ENCODE measurements at places on chromosomes 2 and 18. TPM values are rescaled to one million over a fixed set of nuclear protein-coding genes. Genes with fewer than 3 reads are reported as not detected.

The VPS54 gene
- 13.2 TPM for total RNA-seq

The HJURP gene
- total RNA-seq: 1.2 TPM

The FZD7 gene
- 8.0 TPM for total RNA-seq

The CPO gene
- 0.47 TPM for total RNA-seq

The FKBP1B gene
- total RNA-seq: 21.6 TPM

The CD8B2 gene
- 0.23 TPM for total RNA-seq

The KCNF1 gene
- total RNA-seq: not detected

The FOSL2 gene
- 26.5 TPM for total RNA-seq

The LAMA1 gene
- 82.3 TPM for total RNA-seq

The MC5R gene
- not detected for total RNA-seq

The UBE2F gene
- 35.6 TPM for total RNA-seq

The DHRS9 gene
- total RNA-seq: not detected

The ZSWIM2 gene
- total RNA-seq: not detected

The IL1RL2 gene
- total RNA-seq: 4.3 TPM

The ABCG8 gene
- not detected for total RNA-seq

The UGT1A7 gene
- total RNA-seq: not detected

The MAP4K4 gene
- 162 TPM for total RNA-seq

The ECEL1 gene
- total RNA-seq: not detected

The ANO7 gene
- total RNA-seq: 0.12 TPM

The AFTPH gene
- total RNA-seq: 15.7 TPM

The TMEM150A gene
- total RNA-seq: 11.0 TPM

The ERMN gene
- total RNA-seq: not detected

The SLC5A7 gene
- not detected for total RNA-seq

The DTNB gene
- total RNA-seq: 3.9 TPM

The AQP4 gene
- not detected for total RNA-seq

The WNT10A gene
- total RNA-seq: not detected

The GAL3ST2 gene
- total RNA-seq: not detected

The EGR4 gene
- not detected for total RNA-seq

The EMILIN2 gene
- total RNA-seq: 25.3 TPM

The SLC25A12 gene
- total RNA-seq: 13.2 TPM

The FBXO48 gene
- total RNA-seq: 0.23 TPM

The RAPH1 gene
- total RNA-seq: 16.5 TPM

The CAMKMT gene
- total RNA-seq: 4.3 TPM

The CDK15 gene
- total RNA-seq: 0.23 TPM

The HOXD3 gene
- not detected for total RNA-seq

The CROCC2 gene
- total RNA-seq: 0.12 TPM

The VIL1 gene
- total RNA-seq: not detected

The MC2R gene
- total RNA-seq: not detected

The LRRC30 gene
- not detected for total RNA-seq

The DQX1 gene
- total RNA-seq: not detected

The LCT gene
- total RNA-seq: under 0.01 TPM

The RSAD2 gene
- 0.82 TPM for total RNA-seq

The ACOXL gene
- not detected for total RNA-seq

The CGREF1 gene
- total RNA-seq: 15.8 TPM

The SERPINB12 gene
- total RNA-seq: not detected

The SYT4 gene
- not detected for total RNA-seq

The RNU2-63P gene
- not detected for total RNA-seq

The DLX2 gene
- 0.15 TPM for total RNA-seq

The ASB3 gene
- 26.2 TPM for total RNA-seq

The RASGRP3 gene
- 4.1 TPM for total RNA-seq

The DUSP2 gene
- total RNA-seq: 0.12 TPM

The GATA6 gene
- total RNA-seq: 51.6 TPM

The IL18RAP gene
- total RNA-seq: not detected
